NCI-H1092 (cell line): ENCODE measurements at places on chromosomes 5 and 9.
A peak's percentile ranks its signal among the peaks of the same experiment; 100 is the strongest.

DNA sequence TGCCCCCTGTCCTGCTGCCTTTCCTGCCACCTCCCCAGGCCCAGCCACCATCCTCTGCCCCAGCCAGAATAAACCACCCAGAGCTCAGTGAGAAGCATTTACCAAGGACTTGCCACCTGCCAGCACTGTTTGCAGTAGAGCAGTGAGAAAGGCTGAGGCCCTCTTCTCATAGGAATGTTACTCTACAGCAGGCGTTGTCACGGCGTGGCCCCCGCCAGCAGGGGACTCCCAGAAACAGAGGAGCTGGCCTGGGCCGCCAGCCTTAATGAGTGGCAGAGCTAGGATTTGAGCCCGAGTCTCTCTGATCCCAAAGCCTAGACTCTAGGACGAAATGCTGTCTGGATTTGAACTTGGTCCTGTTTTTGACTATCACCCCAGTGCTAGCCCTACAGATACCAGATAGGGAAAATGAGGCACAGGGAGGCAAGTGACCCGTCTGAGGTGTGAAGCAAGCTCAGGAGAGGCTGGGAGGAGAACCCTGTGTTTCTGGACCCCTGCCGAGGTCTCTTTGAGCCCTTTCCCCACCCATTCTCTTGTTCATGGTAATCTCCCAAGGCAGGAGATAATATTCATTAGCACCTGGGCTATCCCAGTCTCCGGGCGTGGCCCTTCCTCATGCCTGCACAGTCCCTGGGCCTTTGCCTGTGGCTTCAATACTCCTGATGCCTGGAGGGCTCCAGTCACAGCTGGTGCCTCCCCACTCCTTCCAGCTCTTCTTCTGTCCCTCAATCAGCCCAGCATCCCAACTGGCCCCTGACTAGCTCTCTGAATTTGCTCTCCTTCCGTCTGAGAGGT is 30.7 kb downstream of the HRH2 start:
- DNase-seq: no peak

DNA sequence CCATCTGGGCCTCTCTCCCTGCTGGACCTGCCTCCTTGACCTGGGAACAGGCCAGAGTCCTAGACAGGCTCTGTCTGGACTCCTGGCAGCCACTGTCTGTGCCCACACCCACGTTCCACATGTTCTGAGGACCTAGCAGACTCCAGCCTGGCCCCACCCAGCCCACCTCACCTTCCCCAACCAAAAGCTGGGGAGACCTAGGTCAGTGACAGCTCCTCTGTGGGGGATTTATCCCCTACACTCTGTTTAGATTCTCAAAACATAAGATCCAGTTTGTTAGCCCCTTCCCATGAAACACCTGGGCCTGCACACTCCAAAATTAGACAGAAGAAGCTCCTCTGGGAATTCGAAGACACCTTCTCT is 59.8 kb upstream of the ADAMTS2 start:
- DNase-seq: no peak

DNA sequence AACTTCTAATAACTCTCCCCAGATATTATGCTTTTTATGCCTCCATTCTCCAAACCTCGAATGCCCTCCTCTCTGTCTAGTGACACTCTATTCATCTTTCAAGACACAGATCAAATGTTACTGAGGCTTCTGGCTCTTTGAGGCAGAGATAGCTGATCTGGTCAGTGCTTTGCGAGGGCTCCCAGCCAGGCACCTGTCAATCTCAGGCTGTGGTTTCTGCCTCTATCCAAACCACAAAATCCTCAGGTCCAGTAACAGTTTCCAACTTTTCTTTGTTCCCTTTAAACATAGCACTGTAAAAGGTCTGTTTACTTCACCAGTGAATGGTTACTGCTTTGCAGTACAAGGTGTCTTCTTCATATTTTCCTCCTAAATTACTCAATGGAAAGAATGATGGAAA is 11.5 kb upstream of the STK32A start:
- DNase-seq: no peak

DNA sequence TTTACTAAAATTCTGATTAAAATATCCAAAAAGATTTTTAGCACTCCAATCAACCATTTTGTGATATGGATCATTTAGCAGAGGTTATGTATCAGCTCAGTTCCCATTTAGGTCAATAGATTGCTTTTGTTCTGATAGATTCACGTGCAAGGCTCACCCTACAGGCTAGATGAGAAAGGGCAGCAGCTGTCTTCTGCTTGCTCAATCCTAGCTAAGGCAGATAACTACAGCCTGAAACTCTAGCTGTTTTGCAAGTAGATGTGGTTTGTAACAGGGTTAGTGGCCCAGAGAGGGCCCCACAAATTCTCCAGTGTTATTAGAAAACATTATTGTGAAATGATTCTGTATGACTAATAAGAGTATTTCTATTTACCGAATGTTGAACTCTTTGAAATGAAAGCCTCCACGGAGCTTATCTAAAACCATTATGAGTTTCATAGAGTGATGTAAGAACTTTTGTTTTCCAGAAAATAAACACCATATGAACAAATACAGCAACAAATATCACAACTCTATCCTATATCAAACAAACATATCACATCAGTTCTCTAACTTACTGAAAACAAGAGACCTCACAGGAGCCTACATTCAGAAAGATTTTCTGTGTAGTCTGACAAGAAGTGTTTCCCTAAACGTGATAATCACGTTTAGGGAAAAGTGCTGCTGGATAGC is 841.9 kb upstream of the ACO1 start:
- no peak for DNase-seq

DNA sequence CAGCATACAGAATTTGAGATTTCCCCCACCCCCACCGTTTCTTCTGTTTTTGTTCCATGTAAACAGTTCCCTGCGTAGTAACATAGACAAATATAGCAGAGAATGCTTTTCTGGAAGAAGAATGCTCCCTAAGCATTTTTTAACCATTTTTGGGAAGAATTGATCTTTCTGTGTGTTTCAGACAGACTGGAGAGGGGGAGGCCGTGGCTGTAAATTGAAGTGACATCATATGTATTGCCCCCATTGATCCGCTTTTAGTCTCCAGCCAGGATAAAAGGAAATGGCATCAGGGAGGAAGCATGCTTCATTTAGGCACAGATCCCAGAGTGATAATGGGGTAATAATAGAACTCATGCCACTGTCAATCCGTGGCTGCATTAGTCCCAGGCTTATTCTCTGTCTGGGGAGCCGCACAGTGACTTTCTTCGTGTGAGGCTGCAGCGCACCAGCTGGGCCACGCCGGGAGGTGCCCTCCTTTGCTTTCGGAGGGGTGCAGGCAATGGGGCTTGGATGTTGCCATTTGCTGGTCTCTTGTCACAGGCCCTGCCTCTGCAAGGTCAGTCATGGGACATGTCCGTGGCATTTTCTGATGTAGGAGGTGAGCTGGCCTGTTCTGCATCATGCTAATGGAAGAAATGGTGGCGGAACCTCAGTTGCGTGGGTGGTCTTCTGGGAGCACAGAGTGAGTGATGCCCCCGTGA is 261.5 kb downstream of the FANCC start:
- peak; percentile 66 for DNase-seq
